ENCODE measurements at places on chromosomes 16 and 17.

DNA sequence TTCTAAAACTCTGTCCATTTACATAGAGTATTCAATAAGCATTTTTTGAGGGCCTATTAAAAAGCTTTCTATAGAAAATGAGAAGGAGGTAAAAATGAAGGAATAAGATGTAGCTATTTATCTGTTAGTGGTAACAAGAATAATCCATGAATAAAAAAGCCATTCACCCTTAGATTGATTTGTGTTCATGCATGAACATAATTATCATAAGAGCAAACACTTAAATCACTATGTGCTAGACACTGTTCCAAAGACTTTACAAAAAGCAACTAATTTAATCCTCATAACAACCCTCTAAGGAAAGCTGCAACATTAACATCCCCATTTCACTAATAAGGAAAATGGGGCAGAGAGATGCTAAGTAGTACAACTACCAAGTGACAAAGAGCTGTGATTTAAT, 6.6 kb downstream of the CCDC47 start:
- DNase-seq = no peak

GRCh38 chr17:76716146-76716838, 5.5 kb upstream of the MXRA7 start:
- DNase-seq = peak; percentile 52

- no peak for DNase-seq
These were observed 9.9 kb downstream of the PER1 start for GRCh38 chr17:8142158-8142886.

DNA sequence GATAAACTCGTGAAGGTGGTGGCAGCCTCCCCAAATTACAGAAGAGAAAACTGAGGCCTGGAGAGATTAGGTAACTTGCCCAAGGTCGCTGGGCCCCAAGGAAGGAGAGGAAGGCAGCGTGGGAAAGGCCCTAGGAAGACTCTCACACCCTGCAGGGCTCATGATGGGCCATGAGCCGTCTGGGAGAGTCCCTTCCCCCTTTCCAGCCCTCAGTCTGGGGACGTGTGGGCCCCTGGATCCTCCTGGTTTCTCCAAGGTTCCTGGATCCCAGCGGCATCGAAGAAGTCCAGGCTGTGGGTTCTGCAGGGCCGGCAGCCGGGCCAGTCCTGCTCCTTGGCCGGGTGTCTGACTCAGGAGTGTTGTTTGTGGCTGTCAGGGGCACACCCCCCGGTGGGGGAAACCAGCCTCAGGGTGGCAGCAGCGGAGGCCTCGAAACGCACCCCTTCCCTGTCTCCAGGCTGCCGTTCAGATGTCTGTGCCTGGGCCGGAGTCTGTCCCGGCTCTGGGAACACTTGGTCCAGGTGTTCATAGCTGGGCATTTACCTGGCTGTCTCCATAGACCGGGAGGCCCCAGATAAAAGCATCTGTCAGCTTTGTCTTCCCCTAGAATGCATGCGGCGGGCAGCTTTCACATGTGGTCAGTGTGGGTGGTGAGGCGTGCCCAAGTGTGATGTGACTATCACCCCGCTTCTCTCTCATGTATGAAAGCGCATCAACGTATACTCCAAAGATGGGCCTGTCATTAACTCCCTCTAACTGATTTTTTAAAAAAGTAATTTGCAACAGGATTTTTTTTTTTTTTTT, 3.7 kb upstream of the RAP1GAP2 start:
- peak; percentile 52 for DNase-seq

- no peak for DNase-seq
These were observed 15.4 kb downstream of the CIBAR2 start for GRCh38 chr16:85096921-85097320.

GRCh38 chr16:65111306-65111705, 10.6 kb downstream of the CDH11 start:
- no peak for DNase-seq

- DNase-seq = no peak
These were observed 42.8 kb downstream of the PKD1 start for GRCh38 chr16:2092866-2093265.

- no peak for DNase-seq
These were observed 1.8 kb downstream of the CCL22 start for GRCh38 chr16:57360321-57360935.

- DNase-seq = no peak
These were observed 78.1 kb downstream of the LMF1 start for GRCh38 chr16:892536-893255.

DNA sequence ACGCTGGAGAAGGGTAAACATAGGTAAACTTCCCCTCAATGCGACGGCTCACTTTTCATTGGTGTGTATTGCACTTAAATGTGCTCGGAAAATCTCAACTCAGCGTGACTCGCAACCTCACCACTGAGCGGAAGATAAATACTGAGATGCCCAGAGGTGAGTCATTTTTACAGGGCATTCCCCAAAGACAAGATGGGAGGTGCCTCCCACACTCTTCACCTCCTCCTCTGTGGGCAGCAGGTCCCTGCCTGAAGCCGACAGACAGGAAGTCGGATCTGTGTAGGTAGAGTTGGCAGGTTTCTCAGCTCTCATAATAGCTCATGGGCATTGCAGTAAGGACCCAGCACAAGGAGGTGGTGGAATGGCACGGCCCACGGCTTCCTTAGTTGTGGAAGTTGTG, 274.6 kb upstream of the HSBP1 start:
- no peak for DNase-seq

- no peak for DNase-seq
These were observed 50.0 kb downstream of the SOCS1 start for GRCh38 chr16:11205754-11206581.

DNA sequence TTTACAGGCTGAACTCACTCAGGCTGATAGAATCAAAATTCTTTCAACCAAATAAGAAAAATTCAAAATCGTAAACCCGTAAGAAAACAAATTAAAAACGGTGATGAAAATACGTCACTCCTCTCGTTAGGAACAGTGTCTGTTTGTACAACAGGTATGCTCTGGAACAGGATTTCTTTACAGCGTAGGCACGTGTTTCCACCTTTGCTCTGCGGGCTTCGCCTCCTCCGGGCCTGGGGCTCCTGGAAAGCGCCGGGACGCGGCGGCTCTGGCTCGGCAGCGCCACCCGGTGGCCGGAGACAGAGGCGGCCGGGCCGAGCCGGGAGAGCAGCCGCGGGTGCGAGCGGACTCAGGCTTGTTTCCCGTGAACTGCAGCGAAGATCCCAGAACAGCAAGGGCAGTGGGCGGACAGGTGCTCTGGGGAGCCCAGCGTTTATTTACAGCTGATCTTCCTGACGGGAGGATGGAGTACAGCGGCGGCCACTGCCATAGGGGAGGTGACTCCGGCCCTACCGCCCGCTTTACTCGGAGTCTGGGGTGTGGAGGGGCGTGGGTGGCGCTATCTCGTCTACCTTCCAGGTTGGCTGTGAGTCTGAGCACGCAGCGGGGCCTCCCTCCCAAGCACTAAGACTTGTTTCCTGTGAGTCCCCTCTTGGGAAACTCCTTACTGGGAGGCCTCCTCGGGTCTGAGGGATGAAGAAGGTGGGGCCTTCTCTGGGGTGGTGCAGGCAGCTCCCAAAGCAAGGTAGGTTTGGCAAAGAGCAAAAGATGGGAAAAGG, 40.5 kb upstream of the ATP2A3 start:
- peak; percentile 17 for DNase-seq

- no peak for DNase-seq
These were observed 177.5 kb downstream of the RBFOX3 start for GRCh38 chr17:79433379-79433778.

- no peak for DNase-seq
These were observed 39.7 kb downstream of the MRTFB start for GRCh38 chr16:14110728-14111251.

GRCh38 chr16:22670551-22671041, 143.4 kb upstream of the HS3ST2 start:
- no peak for DNase-seq

DNA sequence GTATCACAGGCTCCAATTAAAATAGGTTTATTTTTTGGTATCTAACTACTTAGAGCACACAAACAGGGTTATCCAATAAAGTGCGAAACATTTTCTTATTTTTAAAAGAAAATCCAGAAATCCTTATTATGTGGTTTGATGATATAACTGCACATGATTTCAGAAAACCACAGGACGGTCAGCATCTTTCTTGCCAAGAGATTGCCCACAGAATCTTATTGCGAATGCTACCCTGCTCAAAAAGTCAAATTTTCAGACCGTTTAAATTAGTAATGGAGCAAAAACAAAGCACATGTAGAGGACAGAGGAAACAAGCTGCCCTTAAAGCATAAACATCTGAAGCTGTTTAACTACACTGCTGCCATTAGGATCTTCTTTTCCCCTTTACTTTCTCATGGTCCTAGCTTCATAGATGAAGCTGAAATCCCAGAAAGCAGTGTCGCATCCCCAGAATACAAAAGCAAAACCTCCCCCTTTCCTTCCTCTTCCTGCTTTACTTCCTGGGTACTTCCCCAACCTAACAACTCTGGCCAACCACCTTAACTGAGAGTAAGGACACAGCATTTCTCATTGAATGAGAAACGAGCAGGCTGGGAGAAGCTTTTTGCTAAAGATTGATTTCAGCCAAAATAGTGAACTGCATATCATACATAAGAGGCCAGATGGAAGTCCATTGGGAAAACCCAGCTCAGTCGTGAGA, 43.7 kb downstream of the CMTM4 start:
- no peak for DNase-seq

DNA sequence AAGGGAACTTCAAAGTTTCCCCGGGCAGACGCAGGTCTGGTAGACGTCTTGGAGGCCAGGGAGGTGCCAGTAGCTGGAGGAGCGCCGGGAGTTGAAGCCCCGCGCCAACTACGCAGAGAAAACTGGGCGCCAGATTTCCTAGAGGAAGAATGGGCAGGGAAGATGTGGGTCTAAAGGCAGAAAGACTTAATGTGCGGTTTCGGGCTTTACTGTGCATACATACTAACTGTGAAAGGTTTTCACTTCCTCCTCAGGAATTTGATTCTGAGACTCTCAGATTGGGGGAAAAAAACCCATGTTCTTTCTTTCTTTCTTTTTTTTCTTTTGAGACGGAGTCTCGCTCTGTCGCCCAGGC, 331 bp upstream of the ZNF287 start:
- DNase-seq = no peak

DNA sequence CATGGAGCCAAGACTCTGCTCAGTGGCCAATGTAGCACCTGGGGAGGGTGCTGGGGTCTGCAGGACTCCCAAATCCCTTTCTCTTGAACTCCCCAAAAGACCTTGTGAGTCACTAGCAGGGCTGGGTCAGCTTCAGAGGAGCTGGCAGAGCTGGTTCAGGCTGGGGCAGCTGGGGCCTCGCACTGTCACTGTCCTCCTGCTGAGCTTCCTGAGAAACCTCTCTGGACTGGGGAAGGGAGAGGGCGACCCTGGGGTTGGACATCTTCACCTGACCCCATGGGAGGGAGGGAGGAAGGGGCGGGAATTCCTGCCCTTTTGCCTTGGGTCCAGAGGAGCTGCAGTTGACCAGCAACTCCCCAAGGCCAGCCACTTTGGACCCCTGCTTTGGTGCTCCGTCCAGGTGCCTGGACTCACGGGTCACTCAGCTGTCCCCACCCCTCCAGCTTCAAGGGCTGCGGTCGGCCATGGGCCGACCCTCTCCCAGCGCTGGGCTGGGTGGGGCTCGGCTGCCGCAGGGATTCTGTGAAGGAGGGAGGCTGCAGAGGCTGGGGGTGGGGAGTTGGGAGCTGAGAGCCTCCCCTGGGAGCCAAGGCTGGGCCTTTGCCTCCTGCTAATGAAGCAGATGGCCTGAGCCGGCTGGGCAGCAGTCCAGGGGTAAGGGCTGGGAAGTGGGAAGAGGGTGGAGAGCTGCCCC, 9.2 kb downstream of the FMNL1 start:
- DNase-seq = no peak

- no peak for DNase-seq
These were observed 246.7 kb downstream of the HS3ST3A1 start for GRCh38 chr17:13355054-13355453.

DNA sequence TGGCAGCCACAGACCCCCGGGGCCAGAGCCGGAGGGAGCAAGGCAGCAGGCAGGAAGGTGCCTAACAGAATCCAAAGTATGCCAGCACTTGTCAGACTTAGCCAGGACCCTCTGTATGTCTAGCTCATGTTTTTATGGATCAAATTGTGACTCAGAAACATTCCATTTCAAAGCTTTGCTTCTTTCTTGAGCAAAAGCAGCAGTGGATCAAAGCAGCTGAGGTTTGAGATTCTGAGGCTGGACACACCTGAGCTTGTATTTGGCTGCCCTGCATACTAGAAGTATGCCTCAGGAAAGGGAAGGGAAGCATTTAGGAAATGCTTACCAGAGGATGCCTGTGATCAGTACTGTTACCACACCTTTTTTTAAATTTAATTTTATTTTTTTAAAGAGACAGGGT, 5.7 kb upstream of the MYO1C start:
- DNase-seq = no peak

- DNase-seq = no peak
These were observed 55.1 kb downstream of the SRCIN1 start for GRCh38 chr17:38550661-38551060.

- DNase-seq = no peak
These were observed 76.5 kb upstream of the ATP2A3 start for GRCh38 chr17:4040784-4041183.

GRCh38 chr17:19534562-19535149, 1.0 kb downstream of the SLC47A1 start:
- no peak for DNase-seq

GRCh38 chr17:81844887-81845286, 10.0 kb upstream of the PPP1R27 start:
- no peak for DNase-seq

DNA sequence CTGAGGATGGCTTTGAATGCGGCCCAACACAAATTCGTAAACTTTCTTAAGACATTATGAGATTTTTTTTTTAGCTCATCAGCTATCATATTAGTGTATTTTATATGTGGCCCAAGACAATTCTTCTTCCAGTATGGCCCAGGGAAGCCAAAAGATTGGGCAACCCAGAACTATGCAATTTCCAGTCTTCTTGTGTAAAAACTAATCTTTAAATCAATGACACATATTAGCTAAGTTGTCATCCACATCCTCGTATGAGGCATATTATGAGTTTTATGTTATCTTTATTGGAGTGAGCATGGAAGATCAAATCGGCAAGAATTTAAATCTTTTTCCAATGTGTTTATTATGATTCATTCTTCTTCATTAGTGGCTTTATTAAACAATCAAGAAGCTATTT, 198.6 kb upstream of the HSBP1 start:
- DNase-seq = no peak

DNA sequence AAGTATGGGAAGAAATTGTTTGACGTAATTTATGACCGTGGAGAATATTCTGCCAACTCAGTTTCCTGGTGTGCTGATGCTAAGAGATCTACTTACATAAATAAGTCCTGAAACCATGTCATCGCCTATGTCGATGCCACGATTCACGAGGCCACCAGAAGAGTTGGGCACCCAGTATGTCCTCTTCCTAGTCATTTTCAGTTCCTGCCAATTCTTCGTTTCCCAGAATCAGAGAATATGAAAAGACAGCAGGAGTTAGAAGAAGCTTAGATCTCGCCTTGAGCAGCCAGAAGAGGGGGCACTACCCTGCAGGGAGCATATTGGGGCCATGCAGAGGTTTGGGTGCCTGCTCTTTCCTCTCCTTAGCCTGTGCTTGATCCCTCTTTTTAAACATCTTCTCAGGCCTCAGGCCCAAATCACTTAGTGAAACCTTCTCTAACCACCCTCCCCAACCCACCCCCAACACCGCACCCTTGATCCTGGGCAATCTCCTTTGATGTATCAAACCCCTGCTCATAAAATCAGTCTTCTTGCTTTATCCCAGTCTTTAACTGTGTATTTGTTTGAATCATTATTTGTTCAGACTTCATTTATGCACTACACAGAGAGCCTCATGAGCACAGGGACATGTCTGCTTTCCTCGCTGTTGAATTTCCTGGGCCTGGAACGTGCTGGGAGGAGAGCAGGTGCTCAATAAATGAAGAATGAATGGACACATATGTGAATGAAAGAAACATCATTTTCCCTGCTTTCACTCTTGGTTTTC, 12.2 kb upstream of the LONP2 start:
- no peak for DNase-seq

GRCh38 chr17:67492824-67493517, 115.9 kb downstream of the PITPNC1 start:
- no peak for DNase-seq

All from stimulated activated CD8-positive, alpha-beta memory T cell treated with anti-CD3 and anti-CD28 coated beads, Interleukin-4, amount 100 ng/mL, for 1 hour (primary cell).